Upper lobe of left lung (tissue), 6 donors: ENCODE measurements at places on chromosomes 2 and 18. TPM values are rescaled to one million over a fixed set of nuclear protein-coding genes. Genes with fewer than 3 reads are reported as not detected.

- H3K4me1 ChIP-seq: no peaks in the 10 kb centered on the region
- no peak overlapping the region for H3K4me3 ChIP-seq
- H3K27me3 ChIP-seq: no peaks in the 10 kb centered on the region
- no peak for DNase-seq
These were observed 40.4 kb upstream of the TTC32 start for GRCh38 chr2:19942199-19942598.

The COLEC12 gene
- total RNA-seq: 36.6 TPM

DNA sequence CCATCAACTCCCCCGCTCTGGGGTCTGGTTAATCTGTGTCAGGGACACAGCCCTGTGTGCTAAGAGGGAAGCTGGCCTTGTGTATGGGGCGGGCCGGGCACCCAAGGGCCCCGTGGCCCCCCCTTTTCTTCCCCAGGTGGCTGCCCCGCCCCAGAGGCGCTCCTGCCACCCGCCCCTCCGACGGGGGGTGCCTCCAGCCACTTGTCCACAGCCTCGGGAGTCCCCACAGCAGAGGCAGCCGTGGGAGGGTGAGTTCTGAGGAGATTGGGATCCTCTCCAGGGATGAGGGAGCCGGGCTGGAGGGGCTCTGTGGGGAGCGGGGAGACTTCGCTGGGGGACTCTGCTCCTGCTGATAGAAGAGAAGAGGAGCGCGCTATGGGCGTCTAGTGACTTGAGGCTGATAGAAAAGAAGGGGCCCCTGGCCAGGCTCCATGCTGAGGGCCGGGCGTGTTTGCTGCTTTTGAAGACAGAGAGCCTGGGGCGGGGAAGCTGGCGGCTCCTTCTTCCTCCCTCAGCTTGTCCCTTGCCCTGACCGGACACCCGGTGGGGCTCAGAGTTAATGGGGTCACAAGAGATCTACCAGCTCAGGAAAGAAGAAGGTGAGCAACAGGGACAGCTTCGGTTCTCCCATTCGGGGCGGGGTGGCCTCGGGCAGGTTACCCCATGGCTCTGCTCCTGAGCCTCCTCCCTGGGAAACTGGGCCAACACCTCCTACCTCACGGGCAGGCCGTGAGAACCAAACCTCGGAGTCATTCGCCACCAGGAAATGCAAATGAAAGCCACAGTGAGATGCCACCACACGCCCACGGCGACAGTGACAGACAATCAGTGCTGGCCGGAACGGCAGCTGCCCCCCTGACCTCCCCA is 89.4 kb upstream of the TAF1B start:
- no peaks in the 10 kb centered on the region for H3K27me3 ChIP-seq
- DNase-seq: peak; percentile 77
- H3K36me3 ChIP-seq: no peaks in the 10 kb centered on the region
- peak overlapping the region; percentile 19 for H3K4me3 ChIP-seq
- peaks cover 24% of the 10 kb centered on the region for H3K4me1 ChIP-seq
- no peak overlapping the region for H3K27ac ChIP-seq

- H3K27ac ChIP-seq: no peak overlapping the region
- DNase-seq: no peak
- peaks cover 23% of the 10 kb centered on the region for H3K4me1 ChIP-seq
- H3K4me3 ChIP-seq: no peak overlapping the region
These were observed 49.5 kb downstream of the SLC4A1AP start for GRCh38 chr2:27713201-27713600.

- no peak for DNase-seq
- H3K4me1 ChIP-seq: no peaks in the 10 kb centered on the region
- no peak overlapping the region for H3K4me3 ChIP-seq
These were observed 79.9 kb downstream of the ALK start for GRCh38 chr2:29841386-29842004.

DNA sequence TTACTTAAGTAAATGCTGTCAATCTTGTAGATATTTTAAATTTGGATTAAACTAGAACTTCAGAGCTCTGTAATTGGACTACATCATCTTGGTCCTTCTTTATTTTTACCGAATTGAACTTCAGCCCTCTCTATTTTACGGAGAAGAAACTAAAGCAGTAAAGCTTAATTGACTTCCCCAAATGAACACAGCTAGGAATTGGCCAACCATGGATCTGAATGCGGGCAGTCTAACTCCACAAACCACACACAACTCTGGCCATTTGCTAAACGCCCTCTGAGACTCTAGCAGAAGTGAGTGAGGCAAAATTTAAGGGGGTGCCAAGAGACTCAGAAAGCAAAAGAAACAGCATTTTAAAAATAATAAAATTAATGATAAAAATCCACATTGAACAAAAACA is 86.3 kb upstream of the KCTD1 start:
- H3K36me3 ChIP-seq: no peaks in the 10 kb centered on the region
- H3K27ac ChIP-seq: no peak overlapping the region
- no peaks in the 10 kb centered on the region for H3K27me3 ChIP-seq
- no peak for DNase-seq
- no peaks in the 10 kb centered on the region for H3K4me1 ChIP-seq

GRCh38 chr2:14713248-14713647 is 80.7 kb downstream of the LRATD1 start:
- H3K4me3 ChIP-seq: no peak overlapping the region
- no peaks in the 10 kb centered on the region for H3K4me1 ChIP-seq
- H3K27me3 ChIP-seq: no peaks in the 10 kb centered on the region
- no peak for DNase-seq
- no peaks in the 10 kb centered on the region for H3K36me3 ChIP-seq
- H3K27ac ChIP-seq: no peak overlapping the region

- H3K27ac ChIP-seq: peak overlapping the region; percentile 68
- no peaks in the 10 kb centered on the region for H3K36me3 ChIP-seq
- H3K4me3 ChIP-seq: no peak overlapping the region
These were observed 95.0 kb upstream of the RIOK3 start for GRCh38 chr18:23357996-23358594.

DNA sequence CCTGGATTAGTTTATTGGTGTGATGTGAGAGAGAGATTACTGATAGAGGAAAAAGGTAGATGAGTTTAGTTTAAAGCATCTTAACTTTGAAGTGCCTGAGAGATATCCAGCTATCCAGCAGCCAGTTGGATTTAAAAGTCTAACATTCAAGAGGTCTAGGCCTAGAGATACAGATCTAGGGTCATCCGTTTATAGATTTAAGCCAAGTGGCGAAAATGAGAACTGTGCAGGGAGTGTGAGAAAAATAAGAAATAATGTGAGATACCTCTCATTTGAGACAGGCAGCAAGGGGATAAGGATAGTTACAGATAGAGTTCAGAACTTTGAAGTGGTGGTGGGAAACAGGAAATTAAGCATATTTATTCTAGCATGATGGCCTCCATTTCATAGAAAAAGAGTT is 5.3 kb upstream of the ORC2 start:
- H3K27me3 ChIP-seq: no peaks in the 10 kb centered on the region
- peaks cover 3% of the 10 kb centered on the region for H3K36me3 ChIP-seq
- no peak for DNase-seq
- H3K4me3 ChIP-seq: no peak overlapping the region
- peaks cover 11% of the 10 kb centered on the region for H3K4me1 ChIP-seq

GRCh38 chr18:74290794-74291471 is 830 bp downstream of the CYB5A start:
- peak; percentile 66 for DNase-seq
- H3K4me1 ChIP-seq: peaks cover 48% of the 10 kb centered on the region
- H3K4me3 ChIP-seq: peak overlapping the region; percentile 98
- H3K36me3 ChIP-seq: no peaks in the 10 kb centered on the region
- peak overlapping the region; percentile 79 for H3K27ac ChIP-seq

The APCDD1 gene
- 29.3 TPM for total RNA-seq

The SF3B6 gene
- 73.1 TPM for total RNA-seq

GRCh38 chr2:71517851-71518250 is 64.5 kb downstream of the DYSF start:
- H3K4me1 ChIP-seq: no peaks in the 10 kb centered on the region
- DNase-seq: no peak
- H3K27ac ChIP-seq: no peak overlapping the region
- H3K4me3 ChIP-seq: no peak overlapping the region
- no peaks in the 10 kb centered on the region for H3K27me3 ChIP-seq

The GRB14 gene
- 3.0 TPM for total RNA-seq

The FAM228A gene
- 0.30 TPM for total RNA-seq

GRCh38 chr2:204881655-204882054 is 336.4 kb downstream of the PARD3B start:
- H3K27me3 ChIP-seq: no peaks in the 10 kb centered on the region
- no peaks in the 10 kb centered on the region for H3K4me1 ChIP-seq
- no peaks in the 10 kb centered on the region for H3K36me3 ChIP-seq
- no peak overlapping the region for H3K27ac ChIP-seq
- DNase-seq: no peak

DNA sequence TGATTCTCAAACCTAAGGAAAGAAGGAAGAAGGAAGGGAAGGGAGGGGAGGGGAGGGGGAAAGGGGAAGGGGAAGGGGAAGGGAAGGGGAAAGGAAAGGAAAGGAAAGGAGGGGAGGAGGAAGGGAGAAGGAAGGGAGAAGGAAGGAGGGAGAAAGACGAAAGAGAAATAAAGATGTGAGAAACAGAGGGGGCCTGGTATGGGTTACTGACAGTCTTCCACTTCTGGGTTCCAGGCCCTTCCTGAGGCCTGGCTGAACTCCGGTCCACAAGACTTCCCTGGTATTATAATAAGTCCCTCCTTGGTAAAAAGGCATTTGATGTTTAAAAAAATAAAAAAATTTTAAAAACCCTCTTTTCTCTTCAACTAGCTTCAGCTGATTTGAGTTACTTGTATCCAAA is 17.4 kb downstream of the SLC4A5 start:
- H3K27me3 ChIP-seq: no peaks in the 10 kb centered on the region
- no peaks in the 10 kb centered on the region for H3K4me1 ChIP-seq
- no peak overlapping the region for H3K4me3 ChIP-seq

DNA sequence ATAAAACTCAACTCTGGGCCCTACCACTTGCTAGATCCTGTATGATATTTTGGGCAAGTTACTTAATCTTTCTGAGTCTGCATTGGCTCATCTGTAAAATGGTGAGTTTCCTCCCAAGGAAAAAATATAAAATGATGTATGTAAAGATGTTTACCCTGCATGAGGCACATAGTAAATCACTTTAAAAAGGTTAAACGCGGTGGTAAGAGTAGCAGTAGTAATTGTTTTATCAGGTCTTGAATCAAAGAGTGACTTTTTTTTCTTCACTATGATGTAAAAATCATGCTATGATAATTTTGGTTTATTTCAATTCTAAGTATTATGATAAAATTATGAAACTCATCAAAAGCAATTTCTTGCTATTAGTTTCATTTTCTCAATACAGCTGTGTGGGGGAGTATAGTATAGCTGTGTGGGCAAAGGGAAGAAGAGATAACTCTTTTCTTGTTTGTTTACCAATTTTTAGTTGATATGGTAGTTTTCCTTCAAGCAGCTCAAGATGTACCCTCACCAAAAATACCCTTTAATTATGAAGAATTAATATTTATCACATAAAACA is 10.7 kb downstream of the ARHGAP15 start:
- no peaks in the 10 kb centered on the region for H3K36me3 ChIP-seq
- no peak overlapping the region for H3K4me3 ChIP-seq
- no peak for DNase-seq
- no peak overlapping the region for H3K27ac ChIP-seq
- no peaks in the 10 kb centered on the region for H3K27me3 ChIP-seq

GRCh38 chr2:221075203-221075602 is 496.9 kb downstream of the EPHA4 start:
- no peaks in the 10 kb centered on the region for H3K27me3 ChIP-seq
- H3K4me1 ChIP-seq: no peaks in the 10 kb centered on the region
- no peaks in the 10 kb centered on the region for H3K36me3 ChIP-seq
- no peak overlapping the region for H3K4me3 ChIP-seq
- no peak for DNase-seq

DNA sequence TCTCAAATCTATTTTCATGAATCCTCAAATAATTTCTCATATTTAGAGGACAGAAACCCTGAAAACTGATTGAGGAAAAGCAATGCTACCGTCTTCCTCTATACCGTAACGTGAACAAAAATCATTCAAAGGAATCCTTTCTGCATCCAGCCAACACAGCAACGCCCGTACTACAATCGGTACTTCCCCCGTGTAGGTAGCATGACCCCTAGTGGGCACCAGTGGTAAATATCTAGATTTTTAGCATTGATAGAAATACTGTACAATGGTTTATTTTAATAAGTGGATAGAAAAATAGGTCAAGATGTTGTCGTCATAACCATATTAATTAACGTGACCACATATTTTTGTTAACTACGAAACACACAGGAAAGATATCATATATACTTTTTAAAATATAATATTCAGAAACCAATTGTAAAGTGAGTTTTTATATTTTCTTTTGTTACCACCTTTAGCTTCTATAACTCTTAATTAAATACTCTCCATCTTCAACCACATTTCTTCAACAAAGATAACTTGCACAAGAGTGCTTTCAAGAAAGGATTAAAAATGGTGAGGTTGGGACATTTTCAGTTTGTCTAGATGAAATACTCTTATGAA is 194.1 kb downstream of the SS18 start:
- no peaks in the 10 kb centered on the region for H3K36me3 ChIP-seq
- H3K4me3 ChIP-seq: no peak overlapping the region
- no peak overlapping the region for H3K27ac ChIP-seq
- no peak for DNase-seq

The ADRA2B gene
- total RNA-seq: 1.0 TPM

DNA sequence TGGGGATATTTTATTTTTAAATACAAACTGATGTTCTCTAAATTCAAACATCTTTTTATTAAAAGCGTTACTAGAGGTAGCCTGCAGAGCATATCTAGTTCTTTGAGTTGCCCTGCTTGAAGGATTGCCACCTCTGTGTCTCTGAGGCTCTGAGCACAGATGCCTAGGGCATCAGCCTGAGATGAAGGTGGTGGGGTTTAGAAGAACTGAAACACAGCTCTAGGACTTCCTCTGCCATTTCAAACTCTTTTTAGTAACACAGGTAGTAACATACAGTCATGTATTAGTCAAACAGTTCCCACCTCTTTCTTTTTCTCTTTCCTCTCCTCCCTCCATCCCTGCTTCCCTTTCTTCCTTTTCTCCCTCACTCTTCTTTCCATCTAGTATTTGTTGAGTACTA is 57.6 kb downstream of the TTC21B start:
- DNase-seq: no peak
- no peak overlapping the region for H3K4me3 ChIP-seq
- peaks cover 20% of the 10 kb centered on the region for H3K36me3 ChIP-seq
- H3K27ac ChIP-seq: no peak overlapping the region
- H3K27me3 ChIP-seq: no peaks in the 10 kb centered on the region
- no peaks in the 10 kb centered on the region for H3K4me1 ChIP-seq

GRCh38 chr2:190755772-190756415 is 107.0 kb downstream of the NAB1 start:
- no peaks in the 10 kb centered on the region for H3K4me1 ChIP-seq
- no peaks in the 10 kb centered on the region for H3K27me3 ChIP-seq
- no peak overlapping the region for H3K4me3 ChIP-seq
- no peak overlapping the region for H3K27ac ChIP-seq
- H3K36me3 ChIP-seq: no peaks in the 10 kb centered on the region

The GKN1 gene
- total RNA-seq: not detected

The HTR2B gene
- not detected for total RNA-seq
